ENCODE measurements at places on chromosomes 7 and 10.
A peak's percentile ranks its signal among the peaks of the same experiment; 100 is the strongest.

DNA sequence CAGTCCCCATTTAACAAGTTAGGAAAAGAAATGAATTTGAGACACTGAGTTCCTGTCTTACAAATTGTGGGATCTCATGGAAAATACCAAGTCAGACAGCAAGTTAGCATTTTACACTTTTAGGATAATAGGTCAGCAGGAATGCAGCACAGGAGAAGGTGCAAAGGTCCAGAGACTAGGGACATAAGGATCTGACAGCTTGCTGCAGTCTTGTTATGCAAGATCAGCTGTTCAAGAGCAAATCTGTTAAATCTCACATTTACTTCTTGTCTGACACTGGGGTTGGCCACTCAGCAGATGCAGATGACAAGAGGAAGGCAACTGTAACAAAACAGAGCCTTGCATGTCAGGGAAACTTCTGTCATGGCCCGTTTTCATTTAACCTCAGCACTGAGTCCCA lies 239.6 kb downstream of the PHF14 start:
- DNase-seq = no peak

- peak; percentile 84 for DNase-seq
Observed at GRCh38 chr7:74294191-74294998, 5.2 kb downstream of the CLIP2 start.

DNA sequence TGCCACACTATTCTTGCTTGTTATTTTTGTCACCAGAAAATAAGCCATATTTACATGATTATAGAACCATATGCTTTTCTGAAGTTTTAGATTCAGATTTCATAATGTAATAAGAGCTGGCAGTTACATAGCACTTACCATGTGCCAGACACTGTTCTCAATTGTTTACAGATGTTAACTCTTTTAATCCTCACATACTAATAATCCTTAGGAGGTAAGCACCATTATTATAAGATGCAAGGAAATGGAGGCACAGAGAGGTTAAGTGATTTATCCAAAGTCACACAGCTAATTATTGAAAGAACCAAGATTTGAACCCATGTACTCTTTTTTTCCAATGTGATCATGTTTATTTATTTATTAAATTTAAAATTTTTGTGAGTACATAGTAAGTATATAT lies 57.2 kb downstream of the CREB5 start:
- DNase-seq = no peak

DNA sequence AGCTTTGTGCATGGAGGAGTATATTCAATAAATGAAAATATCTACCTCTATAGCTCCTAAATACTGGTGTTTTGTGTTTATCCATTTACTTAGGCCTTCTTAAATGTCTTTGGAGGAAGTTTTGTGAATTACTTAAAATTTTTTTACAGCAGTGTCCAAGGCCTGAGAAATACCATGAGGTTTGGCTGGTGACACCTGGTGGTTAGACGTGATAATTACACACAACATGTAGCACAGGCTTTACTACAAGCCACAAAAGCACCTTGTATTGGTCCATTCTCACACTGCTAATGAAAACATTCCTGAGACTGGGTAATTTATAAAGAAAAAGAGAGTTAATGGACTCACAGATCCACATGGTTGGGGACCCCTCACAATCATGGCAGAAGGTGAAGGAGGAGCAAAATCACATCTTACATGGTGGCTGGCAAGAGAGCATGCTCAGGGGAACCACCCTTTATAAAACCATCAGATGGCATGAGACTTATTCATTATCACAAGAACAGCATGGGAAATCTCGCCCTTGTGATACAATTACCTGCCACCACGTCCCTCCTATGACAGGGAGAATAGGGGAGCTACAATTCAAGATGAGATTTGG lies 20.6 kb downstream of the HYAL4 start:
- peak; percentile 67 for DNase-seq

DNA sequence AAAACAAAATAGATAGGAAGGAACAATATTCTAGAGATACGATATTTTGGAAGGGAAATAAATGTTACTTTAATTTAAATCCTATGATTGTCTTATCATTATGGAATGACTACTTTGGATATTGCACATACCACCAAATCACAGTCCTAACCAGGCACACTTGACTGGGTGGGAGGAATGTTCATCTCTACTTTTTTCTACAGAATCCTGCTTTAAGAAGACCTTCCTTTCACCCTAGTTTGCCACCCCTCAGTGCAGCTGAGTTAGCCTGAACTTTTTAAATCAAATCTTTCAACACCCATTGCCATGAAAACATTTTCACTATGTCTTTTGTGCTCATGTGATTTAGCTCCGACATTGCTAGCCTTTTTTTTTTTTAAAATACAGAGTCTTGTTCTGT lies 38.1 kb downstream of the RELN start:
- no peak for DNase-seq

DNA sequence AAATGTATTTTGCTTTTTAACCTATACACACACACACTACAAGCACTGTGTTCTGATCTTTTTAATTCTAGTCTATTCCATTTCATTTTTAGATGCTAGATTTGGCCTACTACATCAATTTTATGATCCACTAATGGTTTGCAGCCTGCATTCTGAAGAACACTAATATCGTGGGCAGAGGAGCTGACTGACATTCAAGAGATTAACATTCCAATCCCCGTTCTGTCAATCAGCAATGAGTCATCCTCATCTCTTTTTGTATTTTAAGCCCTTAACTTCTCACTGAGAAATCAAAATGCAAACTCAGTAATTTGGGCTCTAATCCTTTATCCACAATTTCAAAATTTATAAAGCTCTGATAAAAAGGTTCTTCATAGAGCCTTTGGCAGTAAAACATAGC lies 47.1 kb upstream of the GAD2 start:
- no peak for DNase-seq

DNA sequence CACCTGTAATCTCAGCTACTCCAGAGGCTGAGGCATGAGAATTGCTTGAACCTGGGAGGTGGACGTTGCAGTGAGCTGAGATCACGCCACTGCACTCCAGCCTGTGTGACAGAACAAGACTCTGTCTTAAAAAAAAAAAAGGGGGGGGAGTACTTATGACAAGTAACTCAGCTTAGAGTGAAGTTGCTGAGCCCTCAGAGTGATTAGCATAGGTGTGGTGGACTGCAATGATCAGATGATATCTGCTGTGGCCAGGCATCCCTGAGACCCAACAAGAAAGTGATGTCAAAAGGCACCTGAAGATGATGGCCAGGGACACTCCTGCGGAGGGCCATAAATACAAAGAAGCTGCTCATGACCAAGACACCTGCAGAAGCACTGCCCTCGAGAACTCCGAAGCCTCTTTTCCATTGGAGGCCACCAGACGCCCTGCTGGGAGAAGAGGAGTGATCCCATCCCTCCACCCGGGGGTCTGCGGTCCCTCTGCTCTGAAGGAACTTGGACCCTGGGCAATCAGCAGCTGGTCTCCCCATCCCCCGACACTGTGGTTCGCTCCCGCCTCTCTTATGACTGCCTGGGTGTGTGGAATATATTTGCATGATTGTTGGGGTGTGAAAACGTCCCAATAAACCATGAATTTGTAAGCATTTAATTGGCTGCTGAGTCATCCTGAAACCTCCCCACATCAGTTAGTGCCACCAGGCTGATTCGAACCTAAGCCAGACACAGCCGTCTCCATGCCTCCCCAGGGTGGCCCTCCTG lies 46.0 kb downstream of the RASGEF1A start:
- DNase-seq = no peak

DNA sequence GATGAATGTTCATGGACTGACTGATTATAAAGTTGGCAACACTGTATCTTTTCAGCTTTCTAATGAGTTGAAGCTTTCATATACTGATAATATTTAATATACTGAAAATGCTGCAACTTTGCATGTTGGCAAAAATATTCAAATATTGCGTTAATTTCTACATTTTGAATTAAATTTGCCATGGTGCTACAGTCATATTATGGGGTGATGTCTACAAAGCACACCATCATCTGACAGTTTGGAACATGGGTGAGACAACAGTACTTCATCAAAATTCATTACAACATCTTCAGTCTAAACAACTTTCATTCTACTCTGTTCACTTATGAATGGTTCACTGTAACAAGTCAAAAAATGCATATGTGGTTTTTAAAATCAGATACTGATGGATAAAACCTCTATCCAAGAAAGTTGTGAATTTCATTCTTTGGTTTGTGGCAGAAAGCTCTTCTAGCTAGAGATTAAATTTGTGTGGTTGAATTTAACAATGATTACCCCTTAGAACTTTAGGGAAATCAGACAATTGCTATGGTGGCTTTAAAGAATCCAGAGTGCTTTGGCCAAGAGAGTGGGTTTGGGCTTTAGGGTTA lies 136.4 kb downstream of the TMEM26 start:
- no peak for DNase-seq

- no peak for DNase-seq
Observed at GRCh38 chr7:139991269-139991666, 71.5 kb downstream of the PARP12 start.

DNA sequence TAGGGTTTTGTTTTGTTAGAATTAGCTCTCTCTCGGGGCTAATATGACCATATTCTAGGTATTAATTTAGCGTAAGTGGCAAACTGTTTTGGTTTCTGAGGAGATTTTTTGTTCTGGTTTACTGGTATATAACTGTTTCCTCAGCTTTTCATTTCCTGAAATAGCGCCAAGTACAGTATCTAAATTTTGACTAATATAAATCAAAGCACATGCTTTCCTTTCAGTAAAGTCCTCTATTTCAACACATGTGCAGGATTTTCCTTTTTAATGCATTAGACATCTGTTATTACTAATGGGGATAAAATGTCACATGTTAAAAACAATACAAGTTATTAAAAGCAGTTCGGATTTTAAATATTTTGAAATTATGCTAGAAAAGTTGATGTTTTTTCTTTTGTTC lies 11.3 kb downstream of the FERD3L start:
- DNase-seq = no peak
